NCI-H2107 (cell line): ENCODE measurements at places on chromosomes 12 and 14.

DNA sequence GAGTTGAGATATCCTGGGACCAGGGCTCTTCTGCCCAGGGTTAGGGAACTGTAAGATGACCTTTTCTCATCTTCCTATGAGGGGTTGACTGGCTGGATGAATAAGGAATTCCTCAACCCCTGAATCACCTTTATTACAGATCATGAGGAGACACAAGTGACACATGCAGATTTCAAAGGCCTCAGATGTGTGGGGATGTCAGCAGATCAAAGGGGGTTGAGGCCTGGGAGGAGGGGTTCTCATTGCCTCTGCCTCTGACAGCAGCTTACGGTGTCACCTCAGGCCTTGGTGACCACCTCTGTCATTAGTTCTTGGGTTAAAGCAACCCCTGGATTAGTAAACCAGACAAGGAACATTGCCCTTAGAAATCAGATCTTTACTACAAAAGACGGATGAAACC, 2.1 kb upstream of the KRT72 start:
- DNase-seq: no peak

DNA sequence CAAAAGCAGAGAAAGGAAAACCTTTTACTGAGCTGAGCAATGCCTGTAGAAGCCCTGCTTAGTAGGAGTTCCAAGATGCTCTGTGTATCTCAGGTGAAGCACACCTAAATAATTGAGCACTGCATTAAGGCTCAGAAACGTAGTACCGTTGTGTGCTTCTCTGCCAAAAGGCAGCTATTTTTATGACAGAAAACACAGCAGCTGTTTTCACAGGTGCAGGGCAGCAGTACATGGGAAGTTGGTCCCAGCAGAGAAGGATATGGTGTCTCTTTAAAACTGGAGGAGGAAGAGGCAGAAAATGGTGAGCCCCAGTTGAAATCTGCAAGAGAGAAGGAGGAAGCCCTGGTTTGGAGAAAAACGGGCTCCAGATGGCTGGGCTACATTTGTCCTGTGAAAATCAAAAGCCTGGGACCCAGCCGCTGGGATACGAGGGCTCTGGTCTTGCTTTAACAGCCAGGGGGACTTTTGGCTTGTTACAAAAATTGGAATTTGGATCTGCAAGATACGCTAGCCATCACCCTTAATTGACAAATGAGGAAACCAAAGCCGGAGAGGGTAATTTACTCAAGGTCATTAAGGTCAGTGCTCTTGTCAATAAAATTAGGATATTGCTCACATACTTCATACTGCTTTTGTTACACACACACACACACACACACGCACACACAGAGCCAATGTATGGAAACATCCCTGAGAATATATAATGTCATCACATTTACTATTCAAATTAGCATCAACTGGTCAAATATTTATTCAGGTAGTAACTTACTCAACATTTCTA, 27.3 kb downstream of the SPRING1 start:
- DNase-seq: no peak

GRCh38 chr12:53659571-53659981, 16.3 kb downstream of the ATP5MC2 start:
- DNase-seq: no peak

DNA sequence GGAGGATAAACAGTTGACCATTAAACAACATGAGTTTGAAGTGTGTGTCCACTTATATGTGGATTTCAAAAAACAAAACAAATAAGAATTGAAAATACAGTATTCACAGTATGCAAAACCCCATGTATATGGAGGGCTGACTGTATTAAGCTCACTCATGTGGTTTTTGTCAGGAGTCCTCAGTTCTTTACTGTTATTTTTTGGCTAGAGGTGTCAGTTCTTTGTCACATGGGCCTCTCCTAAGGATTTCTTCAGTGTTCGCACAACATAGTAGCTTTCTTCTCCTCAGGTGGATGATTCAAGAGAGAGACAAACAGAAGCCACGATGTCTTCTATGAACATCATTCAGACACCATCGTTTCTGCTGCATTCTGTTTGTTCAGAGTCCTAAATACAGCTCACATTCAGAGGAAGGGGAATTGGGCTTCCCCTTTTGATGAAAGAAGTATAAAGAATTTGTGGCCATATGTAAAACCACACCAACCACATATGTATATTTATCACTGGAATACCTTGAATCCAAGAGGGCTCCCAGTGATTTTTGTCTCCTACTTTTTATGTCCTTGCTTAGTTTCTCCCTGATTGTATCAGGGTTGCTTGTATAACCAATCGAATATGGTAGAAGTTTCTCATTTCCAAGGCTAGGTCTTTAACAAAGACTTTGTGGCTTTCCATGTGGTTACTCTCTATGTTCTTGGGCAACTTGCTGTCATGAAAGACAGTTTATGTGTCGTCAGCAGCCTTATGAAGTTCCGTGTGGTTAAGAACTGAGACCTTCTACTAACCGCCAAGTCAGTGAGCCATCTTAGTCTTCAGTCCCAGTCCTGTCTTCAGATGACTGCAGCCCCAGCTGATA, 18.9 kb downstream of the MNAT1 start:
- DNase-seq: no peak

DNA sequence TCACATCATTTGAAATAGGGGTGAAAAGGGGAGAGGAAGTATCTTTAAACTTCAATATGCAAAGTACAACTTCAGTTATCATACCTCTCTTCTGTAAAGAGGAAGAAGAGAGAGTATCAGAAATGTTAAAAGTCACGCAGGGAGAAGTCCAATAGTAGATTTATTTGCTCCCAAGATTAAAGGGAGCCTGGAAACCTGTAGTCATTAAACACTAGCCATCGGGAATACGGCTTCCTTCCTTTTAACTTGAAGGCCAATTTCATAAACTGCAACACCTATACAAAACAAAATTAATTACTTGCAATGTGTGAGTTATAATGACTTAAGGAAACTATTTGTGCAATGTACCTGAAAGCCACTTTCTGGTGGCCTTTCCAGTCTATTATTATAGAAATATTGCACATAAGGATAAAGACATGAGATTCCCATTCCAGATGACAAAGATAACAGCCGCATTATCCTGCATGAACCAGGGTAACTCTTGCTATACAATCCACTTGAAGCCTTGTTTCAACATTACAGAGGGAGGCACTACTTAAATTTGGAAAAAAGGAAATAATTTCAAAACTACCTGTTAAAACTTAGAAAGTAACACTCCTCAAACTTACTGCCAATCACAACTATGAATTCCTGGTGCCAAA, 4.6 kb downstream of the BTG1 start:
- no peak for DNase-seq

- DNase-seq: no peak
Observed at GRCh38 chr14:65745396-65746190, 333.1 kb downstream of the FUT8 start.

GRCh38 chr12:1660304-1661187, 30.3 kb upstream of the ADIPOR2 start:
- no peak for DNase-seq

GRCh38 chr12:98741556-98742265, 96.6 kb downstream of the APAF1 start:
- peak; percentile 29 for DNase-seq

GRCh38 chr12:91001306-91001705, 3.5 kb downstream of the EPYC start:
- no peak for DNase-seq

- DNase-seq: no peak
Observed at GRCh38 chr12:104478396-104479122, 21.8 kb downstream of the CHST11 start.

GRCh38 chr12:56257491-56258067, 605 bp downstream of the ANKRD52 start:
- DNase-seq: peak; percentile 36

GRCh38 chr12:6326316-6327228, 15.3 kb downstream of the TNFRSF1A start:
- no peak for DNase-seq

GRCh38 chr12:25875661-25876060, 82.8 kb upstream of the RASSF8 start:
- DNase-seq: no peak

- no peak for DNase-seq
Observed at GRCh38 chr12:105469211-105469610, 138.7 kb downstream of the C12orf75 start.

DNA sequence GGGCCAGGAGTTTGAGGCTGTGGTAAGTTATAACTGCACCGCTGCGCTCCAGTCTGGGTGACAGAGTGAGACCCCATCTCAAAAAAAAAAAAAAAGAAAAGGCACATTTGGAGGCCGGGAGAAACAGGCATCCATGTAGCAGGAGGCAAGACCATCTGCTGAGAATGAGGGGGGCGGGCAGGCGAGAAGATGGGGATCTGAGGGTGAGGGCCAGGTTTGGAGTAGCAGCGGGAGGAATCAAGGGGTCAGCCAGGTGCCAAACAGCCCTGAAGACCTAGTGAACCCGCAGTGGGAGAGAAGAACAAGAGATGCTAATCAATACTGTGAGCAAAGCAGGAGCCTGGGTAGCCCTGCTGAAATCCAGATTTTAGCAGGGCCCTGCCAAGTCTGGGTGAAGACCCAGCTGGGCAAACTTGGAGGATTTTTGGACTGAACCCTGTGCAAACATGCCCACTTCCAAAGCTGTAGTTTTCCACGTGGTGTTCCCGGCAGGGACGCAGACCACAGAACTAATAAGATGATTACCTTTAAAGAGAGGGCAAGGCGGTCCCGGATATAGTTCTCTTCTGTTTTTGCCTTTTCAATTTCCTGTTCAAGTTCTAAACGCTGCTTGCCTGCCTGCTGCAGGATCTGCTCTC, 61.0 kb downstream of the NIN start:
- DNase-seq: no peak

GRCh38 chr12:558580-558979, 98.8 kb downstream of the B4GALNT3 start:
- DNase-seq: no peak

GRCh38 chr12:100668945-100669536, 95.6 kb downstream of the GAS2L3 start:
- peak; percentile 51 for DNase-seq

DNA sequence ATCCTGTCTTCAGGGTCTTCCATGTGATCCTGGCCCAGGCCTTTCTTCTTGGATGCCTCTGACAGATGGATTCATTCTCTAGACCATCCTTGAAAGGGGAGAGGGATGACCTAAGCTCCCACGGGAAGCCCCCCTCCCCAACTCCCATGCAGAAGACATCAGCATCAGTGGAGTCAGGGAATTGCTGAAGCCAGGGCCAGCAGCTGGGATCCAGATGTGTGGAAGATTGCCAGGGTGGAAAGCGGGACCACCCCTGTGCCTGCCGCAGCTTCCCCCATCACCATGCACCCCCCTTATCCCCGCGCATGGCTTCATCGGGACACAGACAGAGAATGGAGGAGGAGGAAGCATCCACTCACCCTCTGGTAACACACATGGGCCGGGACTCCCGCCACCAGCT, 183.6 kb upstream of the PRMT8 start:
- no peak for DNase-seq
